ENCODE measurements at places on chromosomes 7 and 10. TPM values are rescaled to one million over a fixed set of nuclear protein-coding genes. Genes with fewer than 3 reads are reported as not detected.

Gene FANK1
- total RNA-seq: 0.44 TPM

Gene MMD2
- not detected for total RNA-seq

Gene ABCB4
- not detected for total RNA-seq

DNA sequence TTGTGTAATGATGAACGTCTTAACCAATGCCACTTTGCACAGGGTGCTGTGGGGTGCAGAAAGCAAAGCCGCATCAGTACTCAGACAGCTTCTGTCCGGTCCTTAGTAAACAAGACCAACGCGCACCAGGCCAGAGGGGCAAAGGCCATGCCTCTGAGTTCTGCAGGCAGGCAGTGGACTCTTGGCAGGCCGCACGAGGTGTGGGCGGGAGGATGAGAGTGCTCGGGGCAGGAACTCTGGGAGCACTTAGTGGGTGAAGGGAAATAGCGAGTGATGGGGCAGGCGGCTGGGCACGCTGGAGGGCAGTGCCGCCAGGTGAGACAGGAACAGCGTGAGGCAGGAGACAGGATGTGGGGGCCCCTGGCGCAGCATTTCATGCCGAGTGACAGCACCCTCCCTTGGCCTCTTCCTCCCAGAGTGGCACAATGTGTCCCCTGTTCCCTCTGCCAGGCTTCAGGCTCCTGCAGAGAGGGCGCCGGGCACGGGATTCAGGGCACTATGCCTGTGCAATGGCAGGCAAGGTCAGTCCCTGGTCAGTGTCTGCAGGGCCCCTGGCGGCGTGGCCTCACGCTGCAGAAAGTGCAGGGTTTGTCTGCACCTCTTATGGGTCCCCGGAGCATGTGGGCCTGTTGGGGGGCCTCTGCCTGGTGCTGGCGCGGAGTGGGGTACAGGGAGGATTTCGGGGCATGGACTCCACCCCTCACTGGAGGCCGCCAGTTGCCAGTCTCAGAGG is 60.4 kb downstream of the VIPR2 start:
- no peak for DNase-seq

DNA sequence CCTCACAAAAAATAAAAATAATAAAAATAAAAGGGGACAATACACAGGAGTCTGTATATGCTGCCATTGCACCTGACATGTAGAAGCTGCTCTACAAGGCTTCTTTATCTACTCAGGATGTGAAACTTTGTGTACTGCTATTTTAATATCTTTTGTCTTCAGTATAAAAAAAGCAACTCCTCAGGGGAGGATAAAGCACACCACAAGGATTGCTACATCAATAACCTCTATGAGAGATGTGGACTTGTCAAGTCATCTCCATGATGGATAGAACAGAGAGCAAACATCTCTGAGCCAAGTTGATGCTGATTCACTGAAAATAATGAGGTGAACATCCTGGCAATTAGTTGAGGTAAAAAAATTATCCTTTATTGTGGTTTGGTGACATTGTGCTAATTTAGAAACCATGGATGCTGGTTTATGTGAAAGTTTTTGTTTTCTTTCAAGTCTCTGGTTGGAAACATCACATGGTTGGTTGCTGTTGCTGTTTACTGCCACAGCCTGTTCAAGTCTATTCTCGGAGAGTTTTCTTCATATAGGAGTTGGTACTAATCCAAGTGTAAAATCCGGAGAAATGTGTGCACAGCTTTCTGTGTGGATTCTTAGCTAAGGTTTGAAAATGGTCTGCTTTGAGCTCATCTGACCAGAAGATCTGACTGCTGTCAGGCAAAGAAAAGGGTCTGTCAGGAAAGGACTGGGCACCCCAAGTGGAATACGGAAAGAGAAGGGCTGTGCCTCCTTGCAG is 1.5 kb upstream of the HECW1 start:
- DNase-seq: no peak

DNA sequence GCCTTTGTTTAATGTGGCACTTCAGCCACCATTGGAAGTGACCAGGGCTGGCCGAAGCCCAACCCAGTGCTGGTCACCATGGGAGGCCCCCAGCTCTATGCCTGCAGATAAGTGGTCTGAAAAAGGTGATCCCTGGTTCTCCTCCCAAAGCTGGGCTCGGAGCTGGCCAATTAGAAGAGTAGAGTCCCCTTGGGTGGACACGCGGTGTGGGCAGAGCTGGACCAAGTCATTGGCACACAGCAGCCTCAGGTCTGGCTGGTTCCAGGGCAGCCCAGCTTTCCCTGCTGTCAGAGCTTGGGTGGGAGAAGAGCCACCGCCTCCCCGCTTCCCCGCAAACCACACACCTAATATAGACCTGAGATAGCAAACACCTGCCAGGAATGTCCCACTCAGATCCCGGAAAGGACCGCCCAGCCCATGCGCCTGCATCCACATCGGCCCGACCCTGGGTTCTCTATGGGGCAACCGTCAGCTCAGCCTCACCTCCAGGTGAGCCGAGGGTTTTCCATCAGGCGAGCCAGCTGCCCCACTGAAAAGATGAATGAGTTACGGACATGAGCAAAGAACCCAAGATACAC is 84.3 kb downstream of the TCERG1L start:
- DNase-seq: no peak

DNA sequence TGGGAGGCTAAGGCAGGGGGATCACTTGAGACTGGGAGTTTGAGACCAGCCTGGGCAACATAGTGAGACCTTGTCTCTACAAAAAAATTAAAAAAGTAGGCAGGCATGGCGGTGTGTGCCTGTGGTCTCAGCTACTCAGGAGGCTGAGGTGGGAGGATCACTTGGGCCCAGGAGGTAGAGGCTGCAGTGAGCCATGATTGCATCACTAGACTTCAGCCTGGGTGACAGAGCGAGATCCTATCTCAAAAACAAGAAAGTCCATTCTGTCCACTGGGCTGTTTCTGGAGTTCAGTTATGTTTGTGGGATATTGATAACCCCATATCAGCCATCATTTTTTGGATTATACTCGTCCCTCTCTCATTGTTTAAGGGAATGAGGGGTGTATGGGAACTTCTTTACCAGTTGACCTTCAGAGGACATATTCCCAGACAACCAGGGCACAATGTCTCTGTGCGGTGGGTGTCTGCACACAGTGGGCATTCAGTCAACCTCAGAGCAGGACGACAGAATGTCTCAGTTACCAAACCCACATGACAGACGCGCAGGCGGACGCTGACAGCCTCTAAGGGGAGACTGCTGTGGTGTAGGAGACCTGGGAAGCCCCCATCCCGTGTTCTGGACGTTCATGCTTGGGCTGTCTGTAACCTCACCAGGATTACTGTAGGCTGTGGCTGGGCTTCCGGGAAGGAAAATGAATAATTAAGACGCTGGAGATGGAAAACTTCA is 69.4 kb downstream of the CARD11 start:
- DNase-seq: no peak

GRCh38 chr10:105094048-105094447 is 453.0 kb downstream of the SORCS3 start:
- no peak for DNase-seq

GRCh38 chr7:27104341-27105058 is 2.0 kb upstream of the HOXA2 start:
- no peak for DNase-seq

GRCh38 chr7:1112625-1113547 is 25.0 kb downstream of the GPER1 start:
- DNase-seq: no peak

All from activated T-helper 2 cell treated with anti-CD3 and anti-CD28 coated beads, Interferon-gamma antibody, Interleukin-2, Interleukin-4, amounts not matched to agents 10 μg/mL and 5 μg/mL and 100 μg/mL, durations not matched to agents 14 hours and 24 hours and 36 hours (primary cell).